ENCODE measurements at places on chromosomes 12 and 14.
A peak's percentile ranks its signal among the peaks of the same experiment; 100 is the strongest.

DNA sequence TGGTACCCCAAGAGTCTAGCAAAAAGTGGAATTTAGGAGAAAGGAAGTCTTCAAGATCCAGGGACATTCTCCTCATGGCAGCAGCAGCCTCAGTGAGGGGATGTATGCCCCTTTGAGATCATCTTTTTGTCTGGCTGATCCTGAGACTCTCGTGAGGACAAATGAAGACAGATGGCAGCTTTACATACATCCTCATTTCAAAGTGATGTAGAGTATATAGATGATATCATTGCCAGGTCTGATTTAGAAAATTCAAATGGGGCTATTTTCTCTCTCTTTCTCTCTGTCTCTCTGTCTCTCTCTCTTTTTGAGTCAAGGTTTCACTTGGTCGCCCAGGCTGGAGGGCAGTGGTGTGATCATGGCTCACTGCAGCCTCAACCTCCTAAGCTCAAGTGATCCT, 61.5 kb downstream of the E2F7 start:
- H3K27ac ChIP-seq: no peak overlapping the region
- no peaks in the 10 kb centered on the region for H3K4me1 ChIP-seq
- H3K27me3 ChIP-seq: no peaks in the 10 kb centered on the region
- H3K36me3 ChIP-seq: no peaks in the 10 kb centered on the region
- no peak for DNase-seq

- H3K27ac ChIP-seq: no peak overlapping the region
- no peaks in the 10 kb centered on the region for H3K36me3 ChIP-seq
- no peaks in the 10 kb centered on the region for H3K27me3 ChIP-seq
- H3K4me3 ChIP-seq: no peak overlapping the region
Observed at GRCh38 chr12:52531566-52532300, 11.5 kb upstream of the KRT5 start.

DNA sequence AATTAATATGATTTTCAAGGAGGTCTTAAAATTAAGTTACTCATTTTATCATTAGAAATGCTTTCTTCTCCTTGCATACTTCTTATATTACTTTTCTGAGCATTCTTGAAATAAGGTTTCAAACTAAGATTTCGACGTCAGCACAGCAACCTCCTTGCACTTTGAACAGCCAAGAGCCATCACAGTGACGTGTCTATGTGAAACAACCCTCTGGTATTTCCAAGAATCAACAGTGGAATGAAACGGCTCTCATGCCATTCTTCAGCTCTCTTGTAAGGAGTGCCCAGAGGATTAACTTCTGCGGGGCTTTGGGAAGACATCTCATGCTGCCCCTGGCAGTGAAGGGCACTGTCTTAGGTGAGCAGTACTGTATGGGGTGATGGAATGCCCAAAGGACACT, 109.2 kb downstream of the EFCAB11 start:
- H3K27ac ChIP-seq: no peak overlapping the region
- H3K4me3 ChIP-seq: no peak overlapping the region
- no peaks in the 10 kb centered on the region for H3K27me3 ChIP-seq
- no peaks in the 10 kb centered on the region for H3K36me3 ChIP-seq

GRCh38 chr14:48107646-48108045, 432.2 kb upstream of the MDGA2 start:
- DNase-seq: no peak
- no peak overlapping the region for H3K27ac ChIP-seq
- H3K27me3 ChIP-seq: no peaks in the 10 kb centered on the region
- no peaks in the 10 kb centered on the region for H3K4me1 ChIP-seq

DNA sequence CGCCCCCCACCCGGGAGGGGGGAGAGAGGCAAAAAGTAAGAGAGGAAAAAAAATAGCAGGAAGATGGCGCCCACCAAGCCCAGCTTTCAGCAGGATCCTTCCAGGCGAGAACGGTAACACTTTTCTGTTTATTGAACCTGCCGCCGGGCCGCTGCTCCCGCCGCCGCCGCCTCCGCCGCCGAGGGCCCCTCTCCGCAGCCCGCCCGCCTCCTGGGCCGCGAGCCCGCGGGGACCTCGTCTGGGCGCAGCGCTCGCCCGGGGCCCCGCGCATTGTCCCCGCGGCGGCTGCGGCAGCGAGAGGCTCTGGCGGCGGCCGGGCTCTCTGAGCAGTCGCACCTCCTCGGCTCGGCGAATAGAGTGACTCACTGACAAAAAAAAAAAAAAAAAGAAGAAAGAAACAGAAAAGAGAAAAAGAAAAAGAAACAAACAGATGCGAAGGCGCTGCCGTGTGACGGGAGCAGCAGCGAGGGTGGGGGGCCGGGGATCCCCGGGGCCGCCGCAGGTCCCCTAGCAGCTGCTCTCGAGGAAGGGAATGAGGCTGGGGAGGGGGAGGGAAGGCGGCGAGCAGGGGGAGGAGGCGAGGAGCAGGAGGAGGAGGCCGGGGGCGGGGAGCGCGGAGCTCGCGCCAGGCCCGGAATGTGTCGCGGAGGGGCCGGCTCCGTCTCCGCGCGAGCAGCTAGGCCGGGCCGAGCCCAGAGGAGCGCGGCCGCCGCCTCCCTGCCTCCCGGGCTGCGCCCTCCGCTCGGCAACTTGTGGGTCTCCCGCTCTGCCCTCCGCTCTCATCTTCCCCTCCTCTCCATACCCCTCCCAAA, 781 bp downstream of the NPAS3 start:
- peaks cover 17% of the 10 kb centered on the region for H3K4me1 ChIP-seq
- peak overlapping the region; percentile 67 for H3K27ac ChIP-seq
- H3K27me3 ChIP-seq: no peaks in the 10 kb centered on the region
- H3K4me3 ChIP-seq: peak overlapping the region; percentile 55
- H3K36me3 ChIP-seq: no peaks in the 10 kb centered on the region
- DNase-seq: no peak

GRCh38 chr12:50508970-50509663, 4.3 kb downstream of the DIP2B start:
- no peak overlapping the region for H3K27ac ChIP-seq
- no peak overlapping the region for H3K4me3 ChIP-seq
- H3K36me3 ChIP-seq: no peaks in the 10 kb centered on the region
- no peaks in the 10 kb centered on the region for H3K27me3 ChIP-seq
